Inflammatory macrophage treated with lipopolysaccharide for 4 hours (primary cell): ENCODE measurements at places on chromosomes 12 and 14.
A peak's percentile ranks its signal among the peaks of the same experiment; 100 is the strongest.

GRCh38 chr12:46944771-46945170 is 119.0 kb upstream of the SLC38A4 start:
- DNase-seq = no peak

GRCh38 chr14:76876076-76876475 is 49.9 kb downstream of the LRRC74A start:
- peak; percentile 56 for DNase-seq

DNA sequence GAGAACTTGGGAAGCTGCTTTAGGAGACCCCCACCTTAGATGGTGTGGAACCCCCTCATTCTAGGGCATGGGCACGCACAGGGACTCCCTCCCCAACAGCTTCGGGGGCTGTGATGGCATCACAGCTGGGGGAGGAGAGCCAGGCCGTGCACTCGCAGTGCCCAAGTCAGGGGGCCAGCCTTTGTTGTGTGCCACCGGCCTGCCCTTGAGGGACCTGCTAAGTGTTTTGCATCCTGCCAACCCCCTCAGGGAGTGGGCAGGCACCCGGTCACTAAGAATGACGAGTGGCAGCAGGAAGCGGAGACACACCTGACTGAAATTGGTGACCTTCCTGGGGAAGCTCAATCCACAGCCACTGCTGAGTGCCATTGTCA is 334.9 kb upstream of the SFSWAP start:
- DNase-seq = no peak

- no peak for DNase-seq
These were observed 20.0 kb downstream of the BEST3 start for GRCh38 chr12:69679119-69679518.

DNA sequence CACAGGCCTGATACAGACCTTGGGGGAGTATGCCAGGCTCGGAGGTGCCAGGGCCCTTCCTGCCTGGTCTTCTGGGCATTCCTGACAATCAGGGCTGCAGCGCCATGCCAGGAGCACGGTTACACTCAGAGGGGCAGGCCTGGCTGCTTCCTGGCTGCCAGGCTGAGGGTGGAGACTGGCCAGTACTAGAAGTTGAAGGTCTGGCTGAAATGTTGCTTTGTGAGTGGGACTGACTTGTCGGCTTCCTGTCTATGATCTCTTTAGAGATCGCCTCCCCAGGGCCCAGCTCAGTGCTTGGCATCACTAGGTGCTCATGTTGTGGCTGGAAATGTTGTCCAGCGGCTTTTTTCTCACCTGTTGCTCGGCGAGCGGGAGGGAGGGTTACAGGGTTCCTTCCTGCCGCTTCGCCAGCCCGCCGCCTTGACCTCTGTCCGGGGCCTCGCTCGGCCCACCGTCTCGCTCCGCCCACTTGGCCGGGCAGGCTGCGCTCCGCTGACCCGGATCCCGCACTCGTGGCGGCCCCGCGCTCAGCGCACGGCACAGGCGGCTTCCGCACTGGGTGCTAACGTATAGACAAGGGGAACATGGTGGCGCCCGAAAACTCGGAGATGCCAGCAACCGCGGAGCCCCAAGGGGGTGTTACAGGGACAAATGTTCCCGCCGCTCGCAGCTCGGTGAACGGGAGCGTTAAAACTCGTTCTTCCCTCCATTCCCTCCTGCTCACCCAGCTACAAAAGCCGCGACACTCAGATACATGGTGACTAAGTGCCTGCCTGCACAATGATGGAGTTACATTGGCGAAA is 32.6 kb downstream of the PAPLN start:
- no peak for DNase-seq

DNA sequence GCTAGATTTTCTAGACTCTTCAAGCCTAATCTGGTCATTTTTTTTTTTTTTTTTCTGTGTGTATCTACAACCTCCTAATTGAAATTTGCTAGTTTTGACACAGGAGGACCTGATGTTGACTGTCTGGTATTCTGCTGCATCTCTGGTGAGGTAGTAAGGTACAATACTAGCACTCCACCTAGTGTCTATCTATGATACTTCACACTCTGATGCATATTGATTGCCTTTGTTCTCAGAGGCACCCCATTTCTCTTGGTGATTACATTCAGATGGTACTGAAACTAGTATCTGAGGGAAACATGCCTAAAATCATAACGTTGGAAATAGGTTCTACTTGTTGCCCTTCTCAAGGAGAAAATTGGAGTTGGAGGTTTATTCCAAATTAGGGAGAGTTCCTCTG is 930.5 kb upstream of the NOVA1 start:
- DNase-seq = no peak

- no peak for DNase-seq
These were observed 47.4 kb downstream of the CHST11 start for GRCh38 chr12:104504146-104504545.

GRCh38 chr12:122856999-122857671 is 21.9 kb downstream of the HIP1R start:
- no peak for DNase-seq

GRCh38 chr14:51602310-51602709 is 49.4 kb upstream of the FRMD6 start:
- DNase-seq = no peak

GRCh38 chr12:49108958-49109404 is 1.7 kb downstream of the LMBR1L start:
- peak; percentile 76 for DNase-seq

DNA sequence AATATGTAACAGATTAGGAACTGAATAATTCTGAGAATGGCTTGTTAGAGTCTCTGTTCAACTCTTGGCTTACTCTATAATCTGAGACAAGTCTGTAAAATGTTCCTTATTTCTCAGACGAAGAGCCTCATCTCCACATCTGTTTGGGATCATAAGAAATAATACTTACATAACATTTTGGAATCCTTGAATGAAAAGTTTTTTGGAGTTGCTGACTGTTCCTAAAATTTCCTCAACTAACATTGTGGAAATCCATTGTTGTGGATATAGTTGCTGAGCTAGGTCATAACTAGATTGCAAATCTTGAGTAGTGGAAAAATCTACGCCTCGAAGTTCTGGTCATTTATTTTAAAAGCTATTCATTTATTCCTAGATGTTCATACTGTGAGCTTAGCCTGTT is 402.9 kb downstream of the ZFP36L1 start:
- DNase-seq = no peak

GRCh38 chr14:62428429-62429203 is 616.6 kb downstream of the KCNH5 start:
- no peak for DNase-seq

GRCh38 chr12:98793121-98793520 is 148.0 kb downstream of the APAF1 start:
- DNase-seq = no peak

GRCh38 chr14:49008363-49008762 is 577.8 kb downstream of the RPS29 start:
- DNase-seq = no peak

GRCh38 chr12:18752947-18753346 is 15.0 kb downstream of the CAPZA3 start:
- no peak for DNase-seq

DNA sequence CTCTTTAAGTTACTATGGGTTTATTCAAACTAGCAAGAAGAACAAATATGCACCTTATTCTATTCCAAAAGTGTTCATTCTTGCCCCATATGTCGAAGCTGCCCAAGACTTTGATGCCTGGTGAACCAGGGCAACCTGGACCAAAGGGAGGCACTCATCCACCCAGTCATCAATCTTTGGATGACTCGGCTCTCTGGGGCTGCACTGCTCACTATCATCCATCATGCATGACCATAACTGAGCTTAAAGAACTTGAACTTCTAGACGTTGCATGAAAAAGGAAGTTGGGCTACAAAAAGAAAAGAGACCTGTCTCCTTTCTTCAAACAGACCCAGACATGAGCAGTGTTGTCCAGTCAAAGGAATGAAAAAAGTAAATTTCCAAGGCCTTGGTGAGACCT is 1.2 kb downstream of the KRT4 start:
- no peak for DNase-seq

DNA sequence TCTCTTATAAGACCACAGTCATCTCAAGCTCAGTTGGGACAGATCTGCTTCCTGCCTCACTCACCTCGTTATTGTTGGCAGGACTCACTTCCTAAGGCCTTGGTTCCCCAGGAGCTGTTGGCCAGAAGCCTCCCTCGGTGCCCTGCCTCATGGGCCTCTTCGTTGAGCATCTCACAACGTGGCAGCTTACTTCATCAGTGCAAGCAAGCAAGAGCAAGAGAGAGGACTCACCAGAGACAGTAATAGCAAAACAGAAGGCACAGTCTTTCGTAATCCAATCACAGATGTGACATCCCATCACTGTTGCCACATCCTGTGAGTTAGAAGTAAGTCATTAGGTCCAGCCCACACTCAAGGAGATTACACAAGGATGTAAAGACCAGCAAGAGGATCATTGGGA is 5.1 kb upstream of the NUMB start:
- peak; percentile 99 for DNase-seq

DNA sequence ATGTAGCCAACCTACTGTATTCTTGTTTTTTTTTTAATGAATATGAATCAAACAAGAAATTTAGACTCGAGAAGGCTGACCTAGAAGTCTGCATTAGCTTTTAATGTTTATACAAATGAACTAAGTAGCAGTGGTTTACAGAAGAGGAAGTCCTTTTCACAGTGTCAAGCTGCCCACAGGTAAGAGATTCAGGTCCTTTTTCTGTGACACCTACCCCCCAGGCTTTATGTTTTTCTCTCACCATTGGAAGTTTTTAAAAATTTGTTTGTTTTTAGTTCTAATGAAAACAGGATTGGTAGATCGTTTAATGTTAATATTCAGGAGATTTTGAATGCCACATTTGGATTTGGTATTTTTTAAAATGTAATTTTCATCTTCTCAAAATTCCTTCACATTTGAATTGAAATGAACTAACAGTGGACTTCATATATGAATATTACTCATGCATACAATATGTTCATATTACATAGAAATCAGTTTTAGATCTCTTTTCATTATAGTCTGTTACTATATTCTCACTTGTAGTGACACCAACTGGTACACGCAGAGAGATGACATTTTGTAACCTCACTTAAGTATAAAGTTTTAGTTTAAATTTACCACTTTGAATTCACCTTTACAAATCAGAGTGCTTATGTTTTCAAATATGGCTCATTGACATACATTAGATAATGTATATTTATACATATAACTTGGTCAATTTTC is 29.7 kb downstream of the ATF7IP start:
- DNase-seq = no peak

GRCh38 chr12:48160807-48161206 is 3.5 kb upstream of the ASB8 start:
- DNase-seq = no peak

DNA sequence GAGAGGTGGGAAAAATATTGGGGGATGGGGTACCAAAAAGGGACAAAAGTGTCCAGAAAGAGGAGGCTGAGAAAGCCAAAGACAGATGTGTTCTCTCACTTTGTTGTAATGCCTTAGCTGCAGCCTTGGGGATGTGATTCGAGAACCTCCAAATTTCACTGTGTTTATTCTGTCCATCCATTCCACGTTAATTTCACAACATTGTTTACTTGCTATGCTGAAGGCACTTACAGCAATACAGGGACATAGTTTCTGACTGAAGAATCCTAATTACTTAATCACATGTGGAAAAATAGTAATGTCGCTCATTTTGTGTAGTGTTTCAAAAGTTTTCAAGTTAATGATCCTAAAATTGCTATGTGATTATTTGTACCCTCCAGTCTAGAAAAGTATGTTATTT is 146.2 kb upstream of the SLC38A2 start:
- DNase-seq = no peak

DNA sequence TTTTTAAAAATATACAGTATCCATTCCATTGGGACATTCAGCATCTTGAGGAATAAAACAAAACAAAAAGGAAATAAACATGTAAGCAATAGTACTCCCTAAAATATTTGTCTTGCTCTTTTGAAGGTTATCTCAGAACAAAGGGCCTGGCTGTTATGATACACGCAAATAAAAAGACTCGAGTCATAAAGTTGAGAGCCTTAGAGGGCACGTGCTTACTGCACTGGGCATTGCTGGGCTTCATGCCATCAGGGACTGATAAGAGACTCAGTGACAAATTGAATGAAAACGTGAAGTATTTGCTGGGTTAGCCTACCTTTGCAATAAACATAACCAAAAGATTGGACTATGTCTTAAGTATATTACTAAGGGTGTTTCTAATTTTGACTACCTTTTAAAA is 118.9 kb downstream of the SLC35F4 start:
- no peak for DNase-seq

DNA sequence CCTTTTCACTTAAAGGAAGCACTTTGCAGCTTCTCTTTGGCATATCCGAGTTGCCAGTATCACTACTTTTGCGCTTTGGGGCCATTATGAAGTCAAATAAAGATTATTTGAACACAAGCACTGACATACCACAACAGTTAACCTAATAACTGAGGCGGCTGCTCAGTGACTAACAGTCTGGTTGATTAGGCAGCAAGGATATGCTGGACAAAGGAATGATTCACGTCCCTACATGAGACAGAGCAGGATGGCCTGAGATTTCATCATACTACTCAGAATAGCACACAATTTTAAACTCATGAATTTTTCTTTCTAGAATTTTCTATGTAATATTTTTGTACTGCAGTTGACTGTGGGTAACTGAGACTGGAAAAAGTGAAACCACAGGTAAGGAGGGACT is 56.9 kb upstream of the E2F7 start:
- no peak for DNase-seq

DNA sequence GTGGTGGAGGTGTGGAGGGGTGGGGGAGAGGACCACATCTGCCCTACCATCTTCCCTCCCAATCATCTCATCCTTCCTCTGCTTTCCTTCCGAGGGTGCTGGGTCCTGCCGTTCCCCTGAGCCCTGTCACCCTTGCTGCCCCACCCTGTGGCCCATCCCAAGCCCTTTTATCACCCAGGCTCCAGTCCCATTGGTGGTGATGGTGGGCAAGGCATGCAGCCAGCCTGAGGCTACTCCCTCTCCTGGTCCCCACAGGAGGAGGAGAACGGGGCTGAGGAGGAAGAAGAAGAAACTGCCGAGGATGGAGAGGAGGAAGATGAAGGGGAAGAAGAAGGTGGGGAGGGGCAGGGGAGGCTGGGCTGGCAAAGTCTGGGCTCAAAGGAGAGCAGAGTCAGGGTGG is 2.7 kb upstream of the LAG3 start:
- DNase-seq = no peak

DNA sequence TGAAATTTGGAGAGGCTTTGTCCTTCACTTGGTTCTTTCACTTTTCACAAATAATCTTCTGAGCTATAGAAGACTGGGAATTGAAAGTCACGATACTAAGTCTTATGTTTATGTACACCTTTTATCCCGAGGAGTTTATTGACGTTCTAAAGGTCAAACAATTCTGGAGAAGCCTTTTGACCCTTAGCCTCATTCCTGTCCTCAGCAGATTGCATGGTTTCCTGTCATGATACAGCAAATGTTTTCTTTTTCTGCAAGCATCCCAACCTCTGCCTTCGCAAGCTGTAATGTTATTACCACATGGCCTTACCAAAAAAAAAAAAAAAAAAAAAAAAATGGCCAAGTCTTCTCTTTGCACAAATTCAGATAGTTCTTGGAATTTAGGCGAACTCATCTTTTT is 411.7 kb upstream of the FLRT2 start:
- DNase-seq = no peak

- DNase-seq = no peak
These were observed 902 bp downstream of the ABCD2 start for GRCh38 chr12:39618701-39619100.
